ENCODE measurements at places on chromosomes 6 and 20.
A peak's percentile ranks its signal among the peaks of the same experiment; 100 is the strongest.

DNA sequence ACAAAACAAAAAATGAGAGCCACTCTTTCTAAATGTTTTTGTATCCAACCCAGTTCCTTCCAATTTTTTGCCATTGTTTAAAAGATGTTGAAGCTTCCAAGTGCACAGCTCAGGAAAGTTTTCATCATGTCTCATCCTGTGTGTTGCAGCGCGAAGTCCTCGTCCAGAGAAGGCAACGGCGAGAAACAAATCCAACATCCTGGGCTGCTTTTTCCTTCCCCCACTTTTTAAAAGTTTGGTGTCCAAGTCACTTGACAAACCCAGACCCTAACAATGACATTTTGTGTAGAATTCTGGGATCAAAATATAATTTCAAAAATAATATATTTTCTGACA, 92.3 kb downstream of the ANKRD60 start:
- DNase-seq: no peak

DNA sequence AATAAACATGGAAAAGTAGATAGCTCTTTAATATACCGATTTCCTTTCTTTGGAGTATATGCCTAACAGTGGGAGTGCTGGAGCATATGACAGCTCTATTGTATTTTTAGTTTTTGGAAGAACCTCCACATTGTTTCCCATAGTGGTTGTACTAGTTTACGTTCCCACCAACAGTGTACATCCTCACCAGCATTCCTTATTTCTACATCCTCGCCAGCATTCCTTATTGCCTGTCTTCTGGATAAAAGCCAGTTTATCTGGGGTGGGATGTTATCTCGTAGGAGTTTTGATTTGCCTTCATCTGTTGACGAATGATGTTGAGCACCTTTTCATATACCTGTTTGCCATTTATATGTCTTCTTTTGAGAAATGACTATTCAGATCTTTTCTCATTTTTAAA, 2.6 kb downstream of the MICA start:
- no peak for DNase-seq

- no peak for DNase-seq
These were observed 125.1 kb upstream of the SOX4 start for GRCh38 chr6:21468461-21468860.

- DNase-seq: no peak
These were observed 40.5 kb upstream of the NCOA3 start for GRCh38 chr20:47461120-47461685.

DNA sequence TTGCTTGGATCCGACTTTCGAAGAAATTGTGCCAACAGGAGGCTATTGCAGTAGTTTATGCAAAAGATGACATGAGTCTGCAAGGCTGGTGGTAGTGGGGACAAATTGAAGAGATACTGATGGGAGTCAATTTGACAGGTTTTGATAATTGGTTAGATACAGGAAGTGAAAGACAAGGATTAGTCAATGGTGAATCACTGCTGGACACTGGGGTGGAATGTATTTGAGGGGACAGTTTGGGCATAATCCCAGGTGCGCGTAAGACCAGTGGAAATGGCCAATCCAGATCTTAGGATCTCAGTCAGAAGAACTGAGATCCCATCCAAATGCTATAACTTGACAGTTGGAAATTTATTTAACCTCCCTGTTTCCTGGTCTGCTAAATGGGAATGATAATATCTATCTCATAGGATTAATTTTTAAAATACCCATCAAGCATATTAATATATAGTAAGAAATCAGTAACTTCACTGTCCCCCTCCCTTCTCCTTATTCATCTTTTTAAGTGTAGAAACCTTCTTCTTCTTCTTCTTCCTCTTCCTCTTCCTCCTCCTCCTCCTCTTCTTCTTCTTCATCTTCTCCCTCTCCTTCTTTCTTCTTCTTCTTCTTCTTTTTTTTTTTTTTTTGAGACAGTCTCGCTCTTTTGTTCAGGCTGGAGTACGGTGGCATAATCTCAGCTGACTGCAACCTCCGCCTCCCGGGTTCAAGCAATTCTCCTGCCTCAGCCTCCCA, 30.9 kb upstream of the ERVFRD-1 start:
- DNase-seq: no peak

DNA sequence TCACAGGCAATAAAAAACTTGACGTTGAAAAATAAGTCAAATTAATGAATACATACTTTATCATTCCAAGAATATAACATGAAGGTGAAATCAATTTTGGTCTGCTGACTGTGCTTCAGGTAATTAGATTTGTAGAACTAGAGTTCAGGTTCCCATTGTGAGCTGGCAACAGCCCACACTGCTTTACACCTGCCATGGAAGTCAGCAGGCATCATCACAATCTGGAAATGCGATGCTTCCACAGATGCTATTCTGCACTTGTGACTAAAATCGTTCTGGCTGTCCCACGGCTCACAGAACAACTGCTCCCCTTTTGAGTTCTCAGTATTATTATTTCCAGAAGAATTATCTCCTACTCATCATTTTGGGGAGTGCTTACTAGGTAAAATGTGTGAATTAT, 62.6 kb upstream of the THEMIS start:
- no peak for DNase-seq

DNA sequence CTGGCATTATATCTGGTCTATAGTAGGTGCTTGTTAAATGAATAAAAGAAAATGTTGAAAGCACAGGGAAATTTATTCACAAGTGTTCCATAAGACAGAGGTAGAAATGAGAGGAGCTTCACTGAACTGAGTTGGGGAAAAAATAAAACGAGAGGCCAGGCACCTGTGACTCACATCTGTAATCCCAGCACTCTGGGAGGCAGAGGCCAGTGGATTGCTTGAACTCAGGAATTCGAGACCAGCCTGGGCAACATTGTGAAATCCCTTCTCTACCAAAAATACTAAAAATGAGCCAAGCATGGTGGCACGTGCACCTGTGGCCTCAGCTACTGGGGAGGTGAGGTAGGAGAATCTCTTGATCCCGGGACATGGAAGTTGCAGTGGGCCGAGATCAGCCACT, 28.1 kb upstream of the IBTK start:
- DNase-seq: no peak

DNA sequence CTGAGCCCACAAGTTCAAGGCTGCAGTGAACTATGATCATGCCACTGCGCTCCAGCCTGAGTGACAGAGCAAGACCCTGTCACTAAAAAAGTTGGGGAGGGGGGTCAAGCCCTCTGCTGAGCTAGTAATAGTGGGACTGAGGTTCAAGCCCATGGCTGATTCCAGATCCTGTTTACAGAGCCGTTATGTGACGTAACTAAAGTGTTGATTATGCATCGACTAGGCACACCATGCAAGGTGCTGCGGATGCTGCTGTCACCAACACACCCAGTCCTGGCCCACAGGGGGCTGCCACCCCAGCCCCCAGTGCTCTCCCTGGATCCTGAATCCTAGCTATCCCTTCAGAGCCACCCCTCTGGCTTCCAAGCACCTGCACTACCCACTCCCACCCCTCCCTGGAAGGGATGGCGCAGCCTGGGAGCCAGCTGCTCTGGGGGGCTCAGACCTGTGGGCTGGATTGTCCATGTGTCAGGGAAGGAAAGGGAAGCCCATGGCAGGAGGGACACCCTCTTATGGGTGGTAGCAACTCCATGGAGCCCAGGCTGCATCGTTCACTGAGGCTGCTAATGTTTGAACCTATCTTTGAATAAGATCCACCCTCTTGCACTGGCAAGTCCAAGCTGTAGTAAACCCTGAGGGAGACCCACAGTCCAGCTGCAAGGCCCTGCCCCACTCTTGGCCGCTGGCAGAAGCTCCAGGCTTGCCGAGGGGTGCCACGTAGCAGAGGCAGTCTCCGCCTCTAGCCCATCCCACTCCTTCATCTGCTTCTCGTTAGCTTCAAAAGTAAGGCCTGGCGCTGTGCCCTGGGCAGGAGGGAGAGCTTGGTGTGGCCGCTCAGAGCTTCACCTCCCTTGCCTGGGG, 95.0 kb downstream of the SNX5 start:
- DNase-seq: peak; percentile 97

- DNase-seq: no peak
These were observed 855.8 kb downstream of the HACE1 start for GRCh38 chr6:104003803-104004516.
